ENCODE measurements at places on chromosomes 6 and 20.

- no peak for DNase-seq
Measured at GRCh38 chr6:109977791-109978173, 329 bp upstream of the GPR6 start.

DNA sequence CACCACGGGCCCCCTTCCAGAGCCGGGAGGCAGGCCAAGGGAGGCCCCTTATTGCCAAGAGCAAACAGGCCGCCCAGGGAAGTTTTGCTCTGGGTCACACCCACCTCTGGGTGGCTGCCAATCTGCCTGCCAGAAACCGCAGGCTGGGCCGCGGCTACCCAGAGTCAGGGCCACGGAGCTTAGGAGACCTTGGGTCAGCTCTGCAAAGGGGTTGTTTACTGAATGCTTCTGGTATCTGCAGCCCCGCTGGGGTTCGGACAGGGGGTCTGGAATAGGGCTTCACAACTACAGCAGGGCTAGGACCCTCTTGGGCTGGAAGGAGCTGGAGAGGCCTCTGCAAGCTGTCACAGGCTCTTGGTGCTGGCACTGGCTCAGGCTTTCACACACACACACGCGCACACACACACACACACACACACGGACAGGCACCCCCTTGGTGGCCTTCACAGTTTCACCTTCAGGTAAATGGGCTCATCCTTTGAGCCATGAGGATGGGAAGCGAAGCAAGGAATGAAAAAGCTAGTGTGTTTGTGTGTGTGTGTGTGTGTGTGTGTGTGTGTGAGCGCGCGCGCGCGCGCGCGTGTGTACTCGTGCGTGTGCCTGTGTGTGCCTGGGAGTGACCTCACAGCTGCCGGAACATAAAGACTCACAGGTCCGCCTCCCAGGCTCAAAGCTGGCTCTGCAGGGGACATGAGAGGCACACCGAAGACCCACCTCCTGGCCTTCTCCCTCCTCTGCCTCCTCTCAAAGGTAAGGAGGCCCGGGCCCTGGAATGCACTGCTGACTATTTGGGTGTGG is at the start of gene CCN5:
TSS of gene CCN5 (plus strand) at position 669 of the 798 bp plus-strand sequence. CDS start at position 691, 22 bp downstream.
- DNase-seq: no peak

- no peak for DNase-seq
Measured at GRCh38 chr20:14568225-14568624, 230.8 kb upstream of the FLRT3 start.

GRCh38 chr6:158758451-158758860 is 60.7 kb downstream of the EZR start:
- DNase-seq: no peak

DNA sequence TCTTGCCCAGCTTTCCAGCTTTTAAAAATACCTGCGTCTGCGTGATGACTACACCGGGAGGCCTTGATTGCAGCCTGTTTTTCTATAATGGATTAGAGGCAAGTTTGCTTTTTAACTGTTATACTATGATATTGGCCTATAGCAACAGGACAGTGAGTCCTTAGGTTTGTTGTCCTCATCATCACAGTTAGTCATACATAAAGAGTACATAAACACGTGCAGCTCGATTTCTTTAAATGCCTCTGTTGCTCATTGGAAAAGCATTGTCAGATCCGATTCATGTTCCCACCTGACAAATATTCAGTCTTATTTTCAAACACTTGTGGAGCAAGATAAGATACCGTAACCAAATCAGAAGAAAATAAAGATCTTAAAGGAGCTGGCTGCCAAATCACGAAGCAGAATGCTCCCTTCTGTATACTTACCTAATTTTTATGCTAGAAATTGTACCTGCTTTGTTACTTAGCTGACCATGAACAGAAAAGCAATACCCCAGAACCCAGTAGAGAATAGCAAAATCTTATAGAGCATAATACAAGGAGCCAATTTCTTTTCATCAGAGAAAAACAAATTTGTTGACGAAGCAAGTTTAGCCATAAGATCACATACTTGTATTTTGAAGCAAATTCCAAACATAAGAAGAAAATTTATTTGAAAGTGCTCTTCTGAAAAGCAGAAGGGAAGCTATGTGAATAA is 100.4 kb downstream of the TMEM200A start:
- no peak for DNase-seq

DNA sequence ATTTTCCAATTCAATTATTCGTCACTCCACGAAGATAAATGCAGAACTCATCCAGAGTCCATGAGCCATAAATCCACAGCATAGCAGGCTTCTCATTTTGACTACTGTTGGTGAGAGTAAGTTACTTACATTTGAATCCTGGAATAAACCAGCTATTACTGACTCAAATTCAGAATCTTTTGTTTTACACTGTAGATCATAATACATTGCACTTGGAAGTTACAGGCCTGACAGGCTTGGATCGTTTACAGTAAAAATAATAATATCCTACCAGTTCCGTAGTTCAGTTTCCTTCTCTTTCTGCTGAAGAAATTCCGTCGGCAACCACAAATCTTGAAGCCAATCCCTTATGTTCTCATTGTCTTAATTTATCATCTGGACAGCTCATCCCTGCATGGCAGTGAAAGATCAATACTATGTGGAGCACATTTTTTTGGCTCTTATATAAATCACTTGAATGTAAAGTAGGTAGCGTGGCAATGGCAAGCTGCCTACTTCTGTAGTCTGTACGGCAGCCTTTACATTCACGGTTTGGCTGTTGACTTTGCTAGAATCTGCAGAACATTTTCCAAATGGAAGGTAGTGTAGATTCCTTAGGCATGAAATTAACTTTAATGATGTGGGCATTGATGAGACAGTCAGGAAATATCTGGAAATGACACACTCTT is 142.9 kb downstream of the WDR27 start:
- no peak for DNase-seq

DNA sequence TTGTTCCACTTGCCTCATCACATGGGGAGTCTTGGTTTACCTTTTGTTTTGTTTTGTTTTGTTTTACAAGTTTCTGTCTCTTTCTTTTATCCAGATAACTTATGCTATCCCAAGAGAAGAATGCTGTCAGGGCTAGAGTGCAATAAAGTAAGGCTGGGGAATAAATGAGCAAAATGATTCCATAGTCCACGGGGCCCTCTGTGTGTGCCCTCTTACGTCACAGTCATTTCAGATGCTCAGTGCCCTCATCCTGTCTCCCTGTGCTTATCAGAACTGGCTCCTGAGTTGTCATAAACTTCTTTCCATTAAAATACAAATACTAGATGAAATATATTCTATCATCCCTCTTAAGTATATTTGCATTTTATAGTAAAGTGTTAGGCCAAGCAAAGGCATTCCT is 30.8 kb upstream of the ENPP1 start:
- no peak for DNase-seq

DNA sequence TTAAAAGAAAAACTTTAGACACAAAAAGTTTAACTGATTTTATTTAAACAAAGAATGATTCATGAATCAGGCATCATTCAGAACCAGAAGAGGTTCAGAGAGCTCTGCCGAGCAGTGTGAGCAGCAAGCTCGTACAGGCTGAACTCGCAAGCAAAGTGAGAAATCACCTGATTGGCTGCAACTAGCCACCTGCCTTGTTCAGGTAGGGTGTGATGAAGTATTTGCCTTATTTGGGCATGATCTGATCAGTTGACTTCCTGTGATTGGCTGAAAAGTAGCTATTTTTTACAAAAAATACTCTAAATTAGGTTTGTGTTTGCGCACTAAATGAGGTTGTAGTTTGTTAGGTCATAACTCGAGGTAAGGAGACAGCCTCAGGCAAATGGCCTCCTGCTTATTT is 80.7 kb downstream of the HIVEP1 start:
- no peak for DNase-seq

DNA sequence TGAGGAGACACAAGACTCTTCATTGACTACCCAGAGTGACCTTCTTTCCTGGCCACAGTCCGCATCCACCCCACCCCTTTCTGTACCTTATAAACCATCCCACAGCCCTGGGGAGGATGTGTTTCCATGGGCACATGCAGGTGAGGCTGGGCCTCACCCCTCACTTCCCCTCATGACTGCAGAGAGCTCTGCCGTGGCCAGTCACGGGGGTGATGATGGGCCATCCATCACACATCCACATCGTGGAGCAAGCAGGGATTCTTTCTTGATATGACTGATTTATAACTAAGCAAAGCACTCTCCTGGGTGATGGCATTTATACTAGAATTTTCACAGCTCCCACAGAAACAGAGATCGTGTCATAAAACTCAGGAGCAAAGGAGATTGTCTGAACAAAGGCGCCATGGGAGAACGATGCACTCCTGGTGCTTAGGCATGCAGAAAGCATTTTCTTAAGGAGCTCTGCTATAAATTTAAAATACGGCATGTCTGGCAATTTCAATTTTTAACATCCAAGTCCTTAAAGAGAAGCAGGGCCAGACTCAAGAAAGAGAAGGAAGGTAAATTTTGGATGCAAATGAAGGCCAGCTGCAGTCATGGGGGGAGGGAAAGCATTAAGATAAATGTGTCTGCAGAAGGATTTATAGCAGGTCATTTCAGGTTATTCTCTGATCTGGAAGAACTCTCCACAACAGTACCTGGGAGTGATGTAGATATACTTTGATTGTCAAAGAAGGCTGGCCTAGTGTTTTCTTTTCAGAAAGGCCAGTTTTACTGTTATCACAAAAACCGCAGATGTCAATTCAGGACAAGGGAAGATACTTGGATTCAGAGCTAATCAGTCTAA is 777.0 kb downstream of the C6orf118 start:
- no peak for DNase-seq

DNA sequence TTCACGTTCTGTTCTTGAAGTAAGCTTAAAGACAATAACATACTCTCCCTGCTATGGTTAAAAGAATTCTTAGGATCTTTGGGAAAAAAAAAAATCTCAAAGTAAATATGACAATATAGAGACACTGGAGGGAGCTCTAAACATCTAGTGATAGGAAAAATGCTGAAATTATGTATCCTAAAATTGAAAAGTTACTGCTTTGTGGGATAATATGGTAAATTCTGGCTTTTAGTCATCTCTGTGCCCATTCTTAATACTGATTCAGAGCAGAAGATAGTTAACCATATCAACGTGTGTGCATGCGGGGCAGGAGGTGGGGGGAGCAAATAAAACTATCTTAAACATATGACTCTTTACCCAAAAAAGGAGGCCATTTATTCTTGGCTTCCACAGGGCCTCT is 165.4 kb downstream of the GMPR start:
- DNase-seq: no peak

- no peak for DNase-seq
Measured at GRCh38 chr6:15254070-15254975, 8.5 kb downstream of the JARID2 start.

GRCh38 chr6:45388328-45388727 is 10.6 kb upstream of the SUPT3H start:
- no peak for DNase-seq

DNA sequence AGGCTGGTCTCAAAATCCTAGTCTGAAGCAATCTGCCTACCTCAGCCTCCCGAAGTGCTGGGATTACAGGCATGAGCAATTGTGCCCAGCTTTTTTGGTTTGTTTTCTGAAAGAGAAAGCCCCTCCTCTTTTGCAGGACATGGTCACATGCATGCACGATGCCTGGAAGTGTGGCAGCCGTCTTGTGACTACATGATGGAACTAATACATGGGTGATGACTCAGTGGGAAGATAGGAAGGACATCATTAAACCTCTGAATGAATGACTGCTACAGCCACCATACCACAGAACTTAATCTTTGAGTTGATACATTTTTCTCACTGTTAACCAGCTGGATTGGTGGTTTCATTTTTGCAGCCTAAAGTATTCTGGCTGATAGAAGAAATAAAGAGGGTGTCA is 13.4 kb upstream of the CTNNBL1 start:
- DNase-seq: no peak

GRCh38 chr6:147855803-147856482 is 347.5 kb downstream of the SAMD5 start:
- no peak for DNase-seq

DNA sequence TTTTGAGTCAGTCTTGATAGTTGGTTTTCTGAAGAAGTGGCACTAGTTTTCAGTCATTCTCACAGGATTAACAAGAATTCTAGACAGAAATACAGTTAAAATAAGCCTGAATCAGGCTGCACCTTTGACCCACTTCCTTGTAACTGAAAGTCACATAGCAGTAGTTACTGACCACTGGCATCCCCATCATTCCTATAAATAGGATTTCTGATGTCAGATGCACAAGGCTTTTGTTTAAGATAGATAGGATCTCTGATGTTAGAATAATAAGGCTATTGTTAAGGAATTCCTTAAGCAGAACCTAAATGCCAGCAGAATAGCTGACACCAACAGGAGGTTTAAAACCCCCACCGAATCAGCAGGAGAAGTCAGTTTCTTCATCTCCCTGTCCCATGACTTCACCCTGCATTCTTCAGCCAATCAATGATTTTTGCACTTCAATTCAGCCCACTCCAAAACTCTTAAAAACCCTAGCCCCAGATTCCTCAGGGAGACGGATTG is 30.6 kb upstream of the ZBTB24 start:
- DNase-seq: no peak

DNA sequence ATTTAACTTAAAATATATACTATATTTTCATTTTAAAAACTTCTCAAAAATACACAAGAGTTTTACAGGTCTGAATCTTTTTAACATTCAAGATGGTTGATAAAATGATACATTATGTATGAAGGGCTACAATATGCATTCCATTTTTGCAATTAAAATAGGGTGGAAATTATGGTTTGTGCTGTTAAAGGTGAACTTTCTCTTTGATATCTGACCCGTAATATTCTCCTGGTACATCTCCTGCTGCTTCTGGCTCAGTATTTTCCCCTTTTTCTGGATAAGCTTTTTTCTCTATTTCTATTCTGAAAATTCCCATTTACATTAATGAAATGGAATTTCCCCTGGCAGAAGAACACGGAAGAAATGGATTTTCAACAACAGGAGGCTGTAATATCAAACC is 27.4 kb upstream of the LCA5 start:
- no peak for DNase-seq

DNA sequence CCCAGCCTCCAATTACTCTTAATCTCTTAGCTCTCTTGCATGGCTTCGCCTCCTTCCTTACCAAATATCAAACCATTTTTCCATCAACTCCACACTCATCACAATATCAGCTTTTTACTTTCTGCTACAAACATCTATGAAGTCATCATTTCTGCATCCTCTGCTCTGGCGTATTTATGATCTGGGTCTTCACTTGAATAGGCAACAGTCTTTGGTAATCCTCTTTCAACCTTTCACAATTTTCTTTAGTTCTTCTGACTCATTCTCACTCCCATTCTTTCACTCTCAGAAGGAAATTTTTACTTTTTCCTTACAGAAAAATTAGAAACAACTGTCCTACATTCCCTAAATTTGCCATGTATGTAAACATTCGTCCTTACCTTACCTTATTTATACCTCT is 522.4 kb downstream of the HDGFL1 start:
- DNase-seq: no peak

DNA sequence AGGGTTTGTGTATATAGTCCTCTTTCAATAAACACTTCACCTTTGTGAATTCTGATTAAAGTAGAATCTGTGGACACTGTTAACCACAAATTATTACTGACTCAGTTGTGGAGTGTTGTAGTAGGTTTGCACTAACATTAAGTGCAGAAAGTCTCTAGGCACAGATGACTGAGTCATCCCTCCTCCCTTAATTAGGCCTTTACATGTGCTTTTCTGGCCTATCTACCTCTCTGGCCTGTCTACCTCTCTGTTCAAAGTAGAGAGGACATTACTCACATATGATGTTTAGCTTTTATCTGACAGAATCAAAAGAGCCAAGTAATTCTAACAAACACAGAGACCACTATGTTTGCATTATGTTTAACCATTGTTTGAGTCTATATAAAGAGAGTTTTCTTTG is 783.0 kb downstream of the TENT5A start:
- DNase-seq: no peak

- DNase-seq: no peak
Measured at GRCh38 chr6:123838505-123839234, 35.0 kb downstream of the NKAIN2 start.

Data from CD4-positive, alpha-beta T cell treated with Interleukin-4 for 1 hour (primary cell).